ENCODE measurements at places on chromosomes 6 and 20. TPM values are rescaled to one million over a fixed set of nuclear protein-coding genes. Genes with fewer than 3 reads are reported as not detected.

Gene DYNLT2
- 2.1 TPM for total RNA-seq

Gene GABRR2
- 0.78 TPM for total RNA-seq

DNA sequence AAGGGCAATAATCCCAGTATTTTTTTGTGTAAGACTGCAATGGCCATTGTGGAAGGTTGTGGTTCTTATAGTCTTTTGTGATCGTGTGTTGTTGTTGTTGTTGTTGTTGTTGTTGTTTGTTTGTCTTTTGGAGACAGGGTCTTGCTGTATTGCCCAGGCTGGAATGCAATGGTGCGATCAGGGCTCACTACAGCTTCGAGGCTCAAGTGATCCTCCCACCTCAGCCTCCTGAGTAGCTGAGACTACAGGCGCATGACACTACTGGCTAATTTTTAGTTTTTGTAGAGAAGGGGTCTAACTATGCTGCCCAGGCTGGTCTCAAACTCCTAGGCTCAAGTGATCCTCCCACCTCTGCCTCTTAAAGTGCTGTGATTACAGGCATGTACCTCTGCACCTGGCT, 3.5 kb upstream of the GSTA4 start:
- DNase-seq: no peak

DNA sequence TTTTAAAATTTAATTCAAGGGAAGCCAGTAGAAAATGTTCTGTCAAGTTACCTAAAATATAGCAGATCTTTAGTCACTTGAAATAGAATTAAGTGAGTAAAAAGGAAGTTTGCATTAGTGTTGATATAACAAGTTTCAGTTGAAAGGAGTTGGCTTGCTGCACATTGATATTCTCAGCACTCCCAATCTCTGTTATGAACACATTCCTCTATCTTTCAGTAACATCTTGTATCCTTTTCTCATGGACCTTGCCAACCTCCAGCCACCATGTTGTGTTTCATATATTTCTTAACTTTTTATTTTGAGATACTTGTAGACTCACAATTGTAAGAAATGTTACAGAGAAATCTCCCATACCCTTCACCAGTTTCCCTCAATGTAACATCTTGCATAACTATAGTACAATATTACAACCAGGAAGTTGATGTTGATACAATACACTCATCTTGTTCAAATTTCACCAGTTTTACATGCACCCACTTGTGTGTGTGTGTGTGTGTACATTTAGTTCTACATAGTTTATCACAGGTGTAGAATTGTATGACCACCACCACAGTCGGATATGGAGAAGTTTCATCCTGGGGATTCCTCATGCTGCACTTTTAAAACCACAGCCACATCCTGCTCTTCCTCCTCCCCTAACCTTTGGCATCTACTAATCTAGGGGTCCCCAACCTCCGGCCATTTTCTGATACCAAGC, 20.2 kb upstream of the PAQR8 start:
- no peak for DNase-seq

GRCh38 chr20:63777614-63778013, 38.0 kb downstream of the SLC2A4RG start:
- no peak for DNase-seq

- no peak for DNase-seq
These were observed 118.4 kb upstream of the RUNX2 start for GRCh38 chr6:45209762-45210161.

- no peak for DNase-seq
These were observed 3.8 kb downstream of the DIDO1 start for GRCh38 chr20:62922451-62922921.

GRCh38 chr20:64077876-64078551, 1.3 kb downstream of the RGS19 start:
- DNase-seq: peak; percentile 70

GRCh38 chr6:34339432-34339831, 53.0 kb downstream of the NUDT3 start:
- DNase-seq: no peak

- no peak for DNase-seq
These were observed 3.0 kb upstream of the ZNF335 start for GRCh38 chr20:45974896-45975565.

DNA sequence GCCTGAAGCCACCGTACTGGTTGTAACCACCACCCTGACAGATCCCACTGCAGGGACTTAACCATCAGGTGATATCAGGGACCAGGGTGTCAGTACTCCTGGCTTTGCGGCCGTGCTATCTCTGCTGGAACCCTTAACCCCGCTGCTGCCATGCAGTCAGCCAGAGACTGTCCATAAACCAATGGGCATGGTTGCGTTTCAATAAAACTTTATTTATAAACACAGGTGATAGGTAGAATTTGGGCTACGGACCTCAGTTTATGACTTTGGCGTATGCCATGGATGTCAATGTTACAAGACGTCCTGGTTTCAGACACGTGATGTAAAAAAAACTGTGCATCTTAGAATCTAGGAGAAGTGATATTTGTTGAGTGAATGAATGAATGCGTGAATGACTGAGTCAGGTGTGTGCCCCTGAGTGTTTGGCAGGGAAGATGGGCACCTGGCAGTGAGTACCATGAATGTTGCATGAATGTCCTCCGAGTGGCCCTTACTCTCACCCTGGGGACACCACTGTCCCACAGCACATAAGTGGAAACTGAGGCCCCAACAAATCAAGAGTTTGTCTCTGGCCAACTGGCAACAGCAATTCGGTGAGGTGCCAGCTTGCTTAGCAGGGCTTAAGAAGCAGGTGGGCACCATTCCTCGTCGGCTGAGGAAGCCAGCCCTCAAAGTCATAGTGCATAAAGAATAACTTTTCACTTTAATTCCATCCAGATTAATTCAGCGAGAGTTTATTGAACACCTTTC, 64.0 kb upstream of the APCDD1L start:
- DNase-seq: no peak

DNA sequence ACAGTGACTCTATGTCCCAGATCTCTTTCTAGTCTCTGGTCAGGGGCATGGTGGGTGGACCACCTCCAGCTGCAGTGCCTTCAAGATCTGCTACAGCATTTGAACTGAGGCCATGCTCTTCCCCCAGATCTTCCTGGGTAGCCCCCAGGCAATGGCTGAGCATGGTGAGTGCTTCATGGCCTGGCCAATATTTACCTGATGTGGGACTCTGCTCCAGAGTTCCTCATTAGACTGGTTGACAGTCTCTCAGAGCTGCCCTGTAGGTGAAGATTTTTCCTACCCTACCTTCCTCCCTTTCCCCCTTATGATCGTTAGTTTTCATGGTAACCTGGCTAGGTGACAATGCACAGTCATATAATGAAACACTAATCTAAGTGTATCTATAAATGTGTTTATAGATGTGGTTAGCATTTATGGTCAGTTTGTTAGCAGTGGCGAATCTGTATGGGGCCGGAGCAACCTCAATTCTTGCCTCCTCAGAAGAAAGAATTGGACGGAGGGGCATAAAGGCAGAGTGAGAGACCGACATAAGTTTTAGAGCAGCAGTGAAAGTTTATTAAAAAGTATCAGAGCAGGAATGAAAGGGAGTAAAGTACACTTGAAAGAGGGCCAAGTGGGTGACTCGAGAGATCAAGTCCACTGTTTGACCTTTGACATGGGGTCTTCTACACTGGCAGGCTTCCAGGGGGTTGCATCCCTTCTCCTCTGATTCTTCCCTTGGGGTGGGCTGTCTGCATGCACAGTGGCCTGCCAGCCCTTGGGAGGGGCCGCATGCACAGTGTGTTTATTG, 256.3 kb downstream of the CD83 start:
- DNase-seq: no peak
